H54 (cell line): ENCODE measurements at places on chromosomes 4 and X.

GRCh38 chrX:118329175-118329574, 16.7 kb upstream of the WDR44 start:
- DNase-seq: no peak

DNA sequence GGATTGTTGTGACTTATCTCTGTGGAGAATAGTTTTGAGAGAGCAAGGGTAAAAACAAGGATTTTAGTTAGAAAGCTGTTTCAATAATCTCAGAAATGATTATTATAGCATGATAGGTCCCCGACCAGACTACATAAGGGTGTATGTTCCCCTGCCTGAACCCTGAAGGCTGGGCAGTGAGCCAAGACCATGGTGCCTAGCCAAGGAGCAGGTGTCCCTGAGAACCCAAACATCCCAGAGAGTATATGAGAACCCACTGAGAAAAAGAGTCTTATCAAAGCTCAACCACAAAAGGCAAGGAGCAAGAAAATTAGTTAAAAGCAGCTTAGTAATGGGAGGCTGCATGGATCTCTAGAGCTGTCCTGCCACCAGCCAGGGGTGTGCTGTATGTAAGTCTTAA, 94.9 kb upstream of the UNC5C start:
- no peak for DNase-seq

DNA sequence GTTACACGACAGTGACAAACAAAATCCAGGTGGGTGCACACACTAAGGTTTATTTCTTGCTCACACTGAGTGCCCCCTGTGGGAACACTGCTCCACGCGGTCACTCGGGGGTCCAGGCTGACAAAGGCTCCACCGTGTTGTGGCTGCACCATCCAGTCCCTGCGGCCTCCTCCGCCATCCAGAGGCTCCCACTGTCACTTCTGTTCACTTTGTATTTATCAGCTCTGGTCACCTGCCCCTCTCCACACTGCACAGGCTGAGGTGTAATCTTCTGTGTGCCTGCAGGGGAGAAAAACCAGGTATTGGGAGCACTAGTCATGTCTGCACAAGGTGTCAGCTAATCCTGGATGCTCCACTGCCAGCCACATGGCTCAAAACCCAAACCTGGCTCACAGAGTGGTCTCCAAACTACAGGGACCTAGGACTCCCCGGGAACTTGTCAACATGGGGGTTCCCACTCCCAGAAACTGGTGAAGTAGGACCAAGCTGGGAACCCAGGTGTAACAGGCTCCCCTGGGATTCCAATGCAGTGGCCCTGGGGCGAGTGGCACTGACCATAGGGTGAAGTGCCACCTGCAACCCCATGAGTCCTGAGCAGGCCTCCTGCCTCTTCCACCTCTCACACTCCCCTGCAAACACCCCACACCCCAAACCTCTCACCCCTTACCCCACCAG, 25.5 kb downstream of the HMX1 start:
- no peak for DNase-seq

- no peak for DNase-seq
These were observed 55.8 kb upstream of the GAB1 start for GRCh38 chr4:143280861-143281260.

- peak; percentile 8 for DNase-seq
These were observed at the start of gene CXCL8 for GRCh38 chr4:73740353-73740778. Gene CXCL8 (plus strand): TSS chr4:73740569. CDS start chr4:73740659, 90 bp downstream.

GRCh38 chrX:80331285-80331684, 89.0 kb upstream of the TENT5D start:
- no peak for DNase-seq

- no peak for DNase-seq
These were observed 418.5 kb upstream of the HS3ST1 start for GRCh38 chr4:11847167-11847566.

- DNase-seq: no peak
These were observed 26.6 kb upstream of the CD99 start for GRCh38 chrX:2664502-2664901.

- DNase-seq: no peak
These were observed 101.5 kb downstream of the SORBS2 start for GRCh38 chr4:185710487-185710995.

DNA sequence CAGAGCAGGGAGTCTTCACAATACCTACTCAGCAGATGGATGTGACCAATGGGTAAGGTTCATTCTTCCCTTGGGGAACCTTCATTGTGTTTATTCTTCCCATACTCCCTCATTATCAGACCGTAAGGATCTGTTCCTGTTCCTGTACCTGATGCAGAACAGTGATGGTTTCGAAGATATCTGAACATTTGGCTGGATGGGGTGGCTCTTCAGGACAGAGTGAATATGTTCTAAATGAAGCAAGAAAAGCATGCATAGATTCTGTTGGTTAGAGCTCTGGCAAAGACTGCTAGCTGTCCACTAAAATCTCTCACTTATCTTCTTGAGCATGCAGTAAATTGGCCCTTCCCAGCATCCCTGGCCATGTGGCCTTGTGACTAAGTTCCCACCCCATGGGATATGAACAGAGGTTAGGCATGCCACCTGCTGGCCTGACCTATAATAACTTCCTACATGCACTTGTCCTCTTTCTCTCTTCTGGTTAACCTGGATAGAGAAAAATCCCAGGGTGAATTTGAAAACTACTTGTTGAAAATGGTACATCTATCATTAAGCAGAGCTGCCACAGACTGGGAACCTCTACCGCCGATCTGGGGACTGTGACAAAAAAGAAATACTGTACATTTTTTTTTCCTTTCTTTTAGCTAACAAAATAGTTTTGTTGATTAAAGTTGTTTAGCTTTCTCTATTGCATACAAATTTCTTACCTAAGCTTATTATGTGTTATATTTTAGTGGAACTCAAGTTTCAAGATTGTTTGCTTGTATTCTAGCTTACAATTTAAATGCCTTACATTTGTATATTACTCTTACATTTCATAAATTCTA, 60.0 kb upstream of the BANK1 start:
- no peak for DNase-seq

GRCh38 chrX:47200385-47201150, 6.9 kb downstream of the UBA1 start:
- DNase-seq: no peak

GRCh38 chrX:102063445-102064074, 61.9 kb upstream of the TCEAL2 start:
- no peak for DNase-seq

DNA sequence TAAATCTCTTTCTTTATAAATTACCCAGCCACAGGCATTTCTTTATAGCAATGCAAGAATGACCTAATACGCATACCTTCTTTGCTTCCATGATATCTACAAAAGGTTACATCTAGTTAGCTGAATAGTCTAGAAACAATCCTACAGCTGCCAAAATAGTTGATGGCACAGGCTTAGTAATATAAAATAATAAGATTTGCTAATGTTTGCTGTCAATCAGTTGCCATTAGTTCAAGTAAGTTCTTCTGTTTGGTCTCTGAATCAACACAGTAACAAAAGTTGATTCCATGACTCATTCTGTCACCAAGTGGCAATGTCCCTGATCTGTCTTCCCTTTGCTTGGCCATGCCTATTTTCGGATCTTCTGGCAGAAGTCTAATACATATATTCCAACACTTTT, 470.2 kb downstream of the SPRY1 start:
- DNase-seq: no peak

DNA sequence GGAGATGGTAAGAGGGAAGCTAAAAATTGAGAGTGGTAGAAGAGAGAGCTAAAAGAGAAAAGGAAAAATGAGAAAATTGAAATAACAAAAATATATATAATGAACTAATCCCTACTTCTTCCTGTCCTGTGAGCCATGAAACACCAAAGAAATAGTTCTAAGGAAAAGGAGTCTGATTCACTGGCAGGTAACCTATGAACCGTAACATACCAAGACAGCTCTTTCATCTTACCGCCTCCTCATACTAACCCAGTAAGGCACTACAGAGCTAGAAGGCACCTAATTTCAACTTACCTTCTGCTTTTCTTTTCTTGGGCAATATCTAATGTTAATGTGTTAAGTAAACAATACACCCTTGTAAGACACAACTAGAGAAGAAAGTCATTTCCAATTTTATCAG, 297.7 kb upstream of the DIAPH2 start:
- no peak for DNase-seq

GRCh38 chr4:24589448-24589847, 5.1 kb upstream of the DHX15 start:
- DNase-seq: no peak

DNA sequence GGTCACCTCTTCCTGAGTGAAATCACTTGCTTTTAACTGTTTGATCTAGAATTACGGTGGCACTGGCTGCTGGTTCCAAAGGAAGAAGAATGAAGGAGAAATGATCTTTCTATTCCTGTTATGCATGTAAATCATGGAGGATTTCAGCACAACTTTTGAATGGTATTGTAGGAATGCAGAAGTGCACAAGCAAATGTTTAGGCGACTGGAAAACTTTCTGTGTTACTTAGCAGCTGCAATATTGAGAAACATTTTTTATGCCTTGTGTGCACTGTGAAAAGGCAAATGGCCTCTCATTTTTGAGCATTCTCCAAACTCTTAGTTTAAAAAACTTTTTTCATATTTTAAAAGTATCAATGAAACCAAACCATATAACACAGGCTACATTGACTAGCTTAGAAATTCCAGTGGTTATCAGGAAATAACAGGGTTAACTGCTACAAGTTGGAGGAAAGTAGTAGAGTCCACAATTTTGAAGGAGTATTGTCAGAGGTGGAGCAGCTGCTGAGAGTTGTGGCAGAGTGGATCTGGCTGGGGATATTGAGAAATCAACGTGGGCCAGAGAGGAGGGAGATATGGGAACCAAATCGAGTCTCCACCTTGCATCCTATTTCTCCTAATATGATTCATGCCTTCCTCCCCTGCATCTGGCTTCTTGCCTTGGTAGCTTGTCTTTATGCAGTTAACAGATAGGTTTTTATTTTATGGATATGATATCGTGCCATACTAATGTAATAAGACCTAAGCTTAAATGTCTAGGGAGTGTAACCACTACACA, 32.0 kb upstream of the FHL1 start:
- no peak for DNase-seq

DNA sequence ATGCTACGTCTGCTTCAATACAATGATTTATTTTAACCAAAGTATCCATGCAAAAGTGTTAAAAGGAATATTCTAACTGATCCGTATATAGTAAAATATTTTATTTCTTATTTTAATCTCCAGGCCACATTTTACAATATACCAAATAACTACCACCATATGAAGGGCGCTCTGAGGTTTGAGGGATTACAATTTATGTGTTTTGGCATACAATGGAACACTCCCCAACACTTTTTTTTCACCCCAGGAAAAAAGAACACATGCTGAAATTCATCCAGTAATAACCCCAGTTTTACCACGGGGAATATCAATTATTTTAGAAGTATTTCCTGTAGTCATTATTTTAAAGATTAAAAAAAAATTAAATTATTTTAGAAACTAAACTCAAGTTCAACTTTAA, 65.4 kb downstream of the APBB2 start:
- no peak for DNase-seq

DNA sequence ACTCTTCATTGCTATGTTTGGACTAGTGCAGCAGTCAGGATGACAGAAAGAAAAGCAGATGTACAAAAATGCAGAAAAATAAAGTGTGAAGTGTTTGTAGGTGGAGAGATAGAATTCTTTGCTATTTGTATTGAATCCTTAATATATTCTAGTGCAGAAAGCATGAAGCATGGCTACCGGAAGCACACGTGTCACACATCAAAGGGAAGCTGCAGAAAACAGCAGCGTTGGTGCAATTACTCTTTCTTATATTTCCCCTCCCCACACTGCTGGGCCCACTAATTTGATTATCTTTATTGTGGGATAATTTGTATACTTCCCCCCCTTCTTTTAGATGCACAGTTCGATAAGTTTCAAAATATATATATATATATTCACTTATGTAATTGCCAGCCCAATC, 35.9 kb upstream of the TAPT1 start:
- no peak for DNase-seq

DNA sequence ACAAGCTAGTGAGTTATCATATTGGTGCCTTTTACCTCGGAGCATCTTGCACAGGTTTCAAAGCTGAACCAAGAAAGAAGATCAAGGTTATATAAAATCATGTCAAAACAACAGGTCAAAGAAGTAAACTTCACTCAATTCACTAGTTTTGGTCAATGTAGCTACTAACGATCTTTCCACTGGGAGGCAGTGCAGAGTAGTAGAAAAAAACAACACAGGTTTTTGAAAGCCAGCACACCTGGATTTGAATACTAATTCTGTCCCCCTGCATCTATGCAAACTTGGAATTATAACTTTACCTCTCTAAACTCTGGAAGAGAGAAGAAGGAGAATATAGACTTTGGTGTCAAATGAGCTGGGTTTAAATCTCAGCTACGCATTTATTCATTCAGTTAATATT, 266.1 kb downstream of the GRIA3 start:
- no peak for DNase-seq

DNA sequence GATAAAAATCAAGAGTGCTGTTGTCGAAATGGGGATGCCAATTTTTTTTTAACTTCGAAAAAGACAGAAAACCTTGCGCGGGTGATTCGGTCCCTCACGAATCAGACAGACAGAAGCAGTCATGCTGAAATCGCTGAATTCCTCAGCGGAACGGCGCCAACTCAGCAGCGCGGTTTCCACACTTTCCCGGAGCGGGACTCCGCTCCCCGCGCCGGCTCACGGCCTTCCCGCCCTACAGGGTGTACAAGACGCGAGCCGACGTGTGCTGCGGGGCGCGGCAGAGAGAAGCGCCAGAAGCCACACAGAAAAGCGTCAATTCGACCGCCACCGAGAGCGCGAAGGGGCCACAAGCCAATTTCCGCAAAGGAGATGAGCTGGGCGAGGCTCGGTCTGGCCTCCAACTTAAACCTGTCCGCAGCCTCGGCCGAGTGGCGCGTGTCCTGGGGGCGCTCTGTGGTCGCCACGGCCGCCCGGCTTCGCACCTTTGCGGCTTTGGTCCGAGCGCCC, 1.3 kb downstream of the NEXMIF start:
- no peak for DNase-seq

DNA sequence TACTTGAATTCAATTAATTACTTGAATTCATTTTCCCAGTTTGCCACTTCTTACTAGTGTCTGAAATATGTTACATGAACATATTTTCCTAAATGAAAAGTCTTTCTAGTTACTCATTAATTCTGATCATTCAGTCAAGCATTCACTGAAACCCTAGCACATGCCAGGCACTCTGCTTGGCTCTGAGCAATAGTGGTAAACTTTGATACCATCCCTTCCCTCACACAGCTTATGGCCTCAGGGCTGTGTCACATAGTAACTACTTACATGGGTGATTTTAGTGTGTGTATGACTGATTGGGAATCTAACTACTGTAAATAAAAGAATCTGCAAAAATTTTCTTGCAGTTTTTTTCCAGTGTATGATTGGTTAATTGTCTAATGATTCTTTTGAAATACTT, 32.7 kb downstream of the METAP1 start:
- DNase-seq: no peak

- DNase-seq: no peak
These were observed 233.9 kb downstream of the PTTG2 start for GRCh38 chr4:38194047-38194602.

GRCh38 chrX:52420824-52421443, 52.1 kb downstream of the XAGE2 start:
- no peak for DNase-seq

GRCh38 chr4:137029026-137029425, 503.3 kb downstream of the PCDH18 start:
- no peak for DNase-seq
